ENCODE measurements at places on chromosomes 11 and 22.

DNA sequence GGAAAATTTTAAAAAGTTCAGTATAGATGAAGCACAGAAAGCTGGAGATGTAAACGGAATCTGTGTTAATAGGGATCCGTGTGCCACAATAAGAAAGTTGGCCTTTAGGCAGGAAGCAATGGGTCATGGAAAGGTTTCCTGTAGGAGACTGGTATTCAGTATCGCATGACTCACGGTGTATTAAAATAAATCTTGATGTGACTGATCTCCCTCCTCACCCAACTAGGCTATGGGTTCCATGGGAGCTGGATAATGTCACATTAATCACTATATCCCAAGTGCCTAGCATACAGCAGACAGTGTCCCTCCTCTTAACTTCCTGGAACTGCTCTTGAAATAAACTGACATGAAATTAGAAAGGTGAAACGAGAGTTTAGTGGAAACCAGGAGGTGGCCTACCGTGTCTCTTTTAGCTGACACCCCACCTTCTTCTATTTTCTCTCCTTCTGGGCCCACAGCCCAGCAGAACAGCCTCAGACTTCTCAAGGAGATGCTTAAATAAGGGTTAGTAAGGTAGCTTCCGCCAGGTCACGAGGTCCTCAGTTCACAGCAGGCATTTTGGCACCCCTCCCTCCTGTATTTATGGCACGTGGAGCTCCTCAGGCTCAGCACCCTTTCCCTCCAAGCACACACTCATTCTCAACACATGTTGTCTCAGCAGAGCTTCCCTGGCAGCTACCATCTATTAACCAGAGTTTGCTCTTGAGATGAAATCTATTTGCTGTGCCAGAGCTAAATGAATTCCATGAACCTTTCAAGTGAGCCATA is 118.8 kb downstream of the NXPE2 start:
- DNase-seq: no peak

DNA sequence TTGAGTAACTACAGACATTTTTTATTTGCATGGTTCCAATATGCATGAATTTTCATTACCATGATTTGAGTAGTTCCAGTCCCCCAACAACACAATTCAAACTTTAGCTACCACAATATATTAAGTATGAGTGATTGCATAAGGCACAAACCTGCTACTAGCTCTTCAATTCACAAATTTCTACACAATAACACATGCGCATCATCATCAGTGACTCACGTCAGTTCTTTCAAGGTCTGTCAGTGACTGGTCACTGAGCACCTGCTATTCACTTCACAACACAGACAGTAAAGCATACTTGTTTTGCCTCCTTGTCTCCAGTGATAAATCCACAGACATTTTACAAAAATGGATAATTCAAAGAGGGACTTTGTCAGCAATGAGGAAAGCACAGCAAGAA is 435.1 kb upstream of the CCDC90B start:
- no peak for DNase-seq

- no peak for DNase-seq
Measured at GRCh38 chr11:113001709-113002108, 40.5 kb downstream of the NCAM1 start.

GRCh38 chr11:35167426-35167954 is 28.5 kb downstream of the CD44 start:
- DNase-seq: no peak

GRCh38 chr22:17862646-17863181 is 88.4 kb upstream of the BID start:
- DNase-seq: no peak

DNA sequence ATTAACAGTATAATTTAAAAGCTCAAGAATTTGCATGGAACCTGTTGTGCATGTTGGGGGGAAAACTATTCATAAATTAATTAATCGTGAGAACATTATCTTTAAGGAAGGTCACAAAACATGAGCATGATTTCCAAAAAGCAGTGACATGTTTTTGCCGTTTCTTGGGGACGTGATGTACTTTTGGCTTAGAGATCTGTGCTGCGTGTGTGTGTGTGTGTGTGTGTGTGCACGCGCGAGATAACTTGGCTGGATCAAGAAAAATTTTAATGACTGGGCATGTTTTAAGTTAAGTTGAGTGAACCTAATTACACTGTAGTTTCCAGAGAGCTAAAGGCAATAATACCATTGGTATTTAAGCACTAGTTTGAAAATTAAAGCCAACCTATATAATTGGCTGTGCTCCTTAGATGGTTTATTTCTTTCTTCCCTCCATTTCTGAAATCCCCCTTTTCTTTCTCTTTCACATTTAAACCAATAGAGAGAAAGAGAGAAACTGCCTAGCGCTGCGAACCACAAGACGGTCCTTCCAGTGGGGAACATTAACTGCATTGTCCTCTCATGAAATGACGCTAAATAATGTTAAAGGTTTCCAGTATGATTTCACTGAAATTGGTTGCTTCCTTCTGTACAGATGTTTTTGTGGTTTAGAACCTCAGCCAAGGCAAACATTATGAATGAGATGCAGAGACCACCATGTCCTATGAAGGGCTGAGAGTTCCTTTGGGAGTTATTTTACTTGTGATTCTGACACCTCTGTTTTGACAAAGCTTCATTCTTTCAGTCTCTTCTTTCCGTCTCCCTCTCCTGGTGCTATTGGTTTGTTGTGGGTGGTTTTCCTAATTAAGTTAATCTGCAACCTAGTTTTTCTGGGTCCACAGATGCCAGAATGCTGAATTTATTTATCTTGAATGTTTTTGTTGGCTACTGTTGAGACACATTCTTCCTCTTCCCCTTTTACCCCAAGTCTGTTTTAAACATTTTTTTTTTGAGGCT is 51.7 kb downstream of the ZBTB16 start:
- no peak for DNase-seq

DNA sequence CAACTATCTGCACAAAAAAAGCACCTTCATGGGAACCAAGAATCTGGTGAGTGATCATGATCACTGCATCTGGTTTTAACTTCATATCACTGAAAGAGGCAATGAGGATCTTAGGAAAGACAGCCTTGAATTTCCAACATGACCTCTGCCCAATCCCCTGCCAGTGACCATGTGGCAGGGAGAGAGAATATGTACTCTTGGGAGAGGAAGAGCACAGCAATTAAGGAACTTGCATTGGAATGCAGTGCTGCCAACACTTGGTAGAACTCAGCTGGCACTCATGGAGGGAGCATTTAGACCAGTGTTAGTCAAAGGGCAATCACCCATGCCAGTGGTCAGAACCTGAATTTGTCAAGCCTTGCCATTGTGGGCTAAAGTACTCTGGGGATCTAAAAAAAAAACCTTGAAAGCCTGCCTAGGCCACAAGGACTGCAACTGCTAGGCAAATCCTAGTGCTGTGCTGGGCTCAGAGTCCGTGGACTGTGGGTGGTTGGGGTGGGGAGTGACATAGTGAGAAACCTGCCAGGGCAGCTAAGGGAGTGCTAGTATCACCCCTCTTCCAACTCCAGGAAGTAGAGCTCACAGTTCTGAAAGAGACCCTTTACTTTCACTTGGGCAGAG is 23.1 kb downstream of the JRKL start:
- no peak for DNase-seq

DNA sequence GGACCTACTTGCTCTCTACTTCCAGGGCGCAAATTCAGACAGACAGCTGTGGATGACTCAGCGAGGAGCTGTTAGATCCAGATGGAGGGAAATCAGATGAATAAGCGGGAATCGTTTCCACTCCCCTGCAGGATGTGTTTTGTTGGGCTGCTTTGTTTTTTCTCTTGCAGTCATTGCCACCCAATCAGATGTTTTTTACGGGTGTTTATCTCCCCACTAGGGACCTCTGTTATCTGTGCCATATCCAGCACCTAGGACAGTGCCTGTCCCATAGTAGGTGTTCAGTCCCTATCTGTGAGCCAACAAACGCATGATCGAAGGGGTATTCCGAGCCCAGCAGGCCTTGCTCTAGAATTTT is 51.1 kb upstream of the PARVG start:
- DNase-seq: peak; percentile 5

GRCh38 chr22:37427135-37427710 is at the start of gene ELFN2:
Gene ELFN2 (minus strand): TSS chr22:37427479. CDS start chr22:37375534, 51,945 bp downstream.
- no peak for DNase-seq

DNA sequence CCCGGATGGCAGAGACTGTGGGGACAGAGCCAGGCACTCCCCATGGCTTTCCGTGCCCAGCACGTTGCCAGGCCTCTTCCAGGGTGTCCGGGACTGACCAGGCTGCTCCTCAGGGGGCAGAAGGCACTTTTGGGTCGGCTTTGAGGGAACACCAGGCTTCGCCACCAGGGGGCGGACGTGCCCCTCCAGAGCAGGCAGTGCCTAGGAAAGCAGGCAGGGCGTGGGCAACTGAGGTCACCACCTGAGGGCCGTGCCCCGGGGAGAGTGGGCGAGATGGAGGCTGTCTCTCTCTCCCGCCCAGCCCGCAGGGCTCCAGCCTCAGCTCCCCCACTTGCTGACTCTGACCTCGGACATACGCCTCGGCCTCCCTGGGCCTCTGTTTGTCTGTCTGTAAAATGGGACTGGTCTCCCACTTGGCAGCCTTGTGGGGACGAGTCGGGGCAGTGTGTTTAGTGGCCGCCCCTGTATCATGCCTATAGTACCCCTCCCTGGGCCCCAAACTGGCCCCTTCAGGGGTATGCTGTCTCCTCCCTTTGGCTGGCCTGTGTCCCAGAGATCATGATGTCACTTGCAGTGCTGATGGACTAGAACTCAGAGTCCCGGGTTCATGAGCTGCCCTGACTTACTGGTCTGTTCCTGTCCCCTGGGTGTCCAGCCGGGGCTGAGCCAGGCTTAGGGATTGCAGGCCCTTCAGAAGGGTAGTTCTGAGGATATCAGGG is 4.4 kb upstream of the PRR5 start:
- peak; percentile 29 for DNase-seq

DNA sequence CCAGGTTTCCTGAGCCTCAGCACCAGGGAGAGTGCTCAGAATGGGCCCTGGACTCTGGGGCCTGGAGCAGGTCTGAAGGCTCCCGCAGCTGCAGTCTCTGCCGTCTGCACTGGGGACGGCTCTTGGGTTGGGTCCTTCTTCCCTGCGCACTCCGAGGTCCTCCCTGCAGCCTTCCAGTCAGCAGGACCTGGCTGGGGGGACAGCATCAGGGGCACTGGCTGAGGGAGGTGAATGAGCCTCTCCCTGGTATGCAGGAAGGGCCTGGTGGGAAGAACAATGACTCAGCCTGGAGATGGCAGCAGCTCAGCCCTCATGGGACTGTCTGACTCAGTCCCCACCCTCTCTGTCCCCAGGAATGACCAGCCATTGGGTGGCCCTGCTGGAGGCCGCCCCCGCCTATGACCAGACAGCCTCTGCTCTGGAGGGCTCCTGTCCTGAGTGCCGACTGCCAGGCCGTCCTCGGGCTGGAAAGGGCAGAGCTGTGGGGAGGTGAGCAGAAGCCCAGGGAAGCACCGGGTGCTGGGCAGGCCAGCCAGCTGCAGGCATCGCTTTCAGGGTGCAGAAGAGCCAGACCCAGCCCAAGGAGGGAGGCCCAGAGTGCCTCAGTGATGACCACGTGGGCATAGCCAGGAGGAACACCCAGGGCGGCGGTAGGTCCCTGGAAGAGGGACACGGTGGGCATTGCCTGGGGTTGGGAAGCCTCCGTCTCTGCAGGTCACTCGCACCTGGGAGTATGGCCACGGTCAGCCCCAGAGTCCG is 455.0 kb downstream of the BRD1 start:
- DNase-seq: no peak

DNA sequence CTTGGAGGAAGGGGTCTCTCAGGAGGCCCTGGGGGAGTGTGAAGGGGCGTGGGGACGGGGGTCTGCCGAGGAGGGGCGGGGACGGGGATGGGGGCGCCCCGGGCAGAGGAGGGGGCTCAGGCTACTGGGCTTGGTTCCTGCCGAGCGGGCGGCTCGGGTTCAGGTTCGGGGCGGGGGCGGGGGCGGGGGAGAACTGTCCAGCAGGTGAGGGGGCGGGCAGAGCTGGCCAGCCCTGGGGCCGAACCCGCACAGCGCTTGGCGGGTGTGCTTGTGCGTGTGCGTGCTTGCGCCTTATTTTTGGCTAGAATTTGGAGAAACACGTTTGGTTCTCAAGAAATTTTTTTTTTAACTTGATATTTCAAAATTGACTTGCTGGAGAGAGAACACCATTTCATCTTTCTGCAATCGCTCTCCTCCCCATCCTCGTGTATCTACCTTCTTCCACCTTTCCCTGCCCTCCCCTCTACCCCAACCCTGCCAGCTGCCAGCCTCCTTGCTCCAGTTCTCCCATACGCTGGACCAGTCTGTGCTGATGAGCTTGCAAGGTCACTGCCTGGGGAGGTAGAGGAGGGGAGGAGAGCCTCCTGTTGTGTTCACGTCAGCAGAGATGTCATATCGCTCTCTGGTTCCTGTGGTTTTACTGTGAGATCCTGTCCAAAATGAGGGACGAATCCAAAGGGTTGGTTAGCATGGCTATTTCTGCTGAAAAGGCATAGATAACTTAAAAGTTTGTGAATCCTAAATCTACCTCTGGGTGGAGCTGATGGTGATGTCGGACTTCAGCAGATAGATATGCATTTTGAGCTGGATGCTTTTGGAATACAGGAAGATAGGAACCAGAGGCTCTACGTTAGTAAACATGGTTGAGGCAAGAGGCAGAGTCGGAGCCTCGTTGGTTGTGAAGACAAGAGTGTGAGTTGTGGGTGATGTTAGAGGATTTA is 668 bp downstream of the MADD start:
- no peak for DNase-seq

DNA sequence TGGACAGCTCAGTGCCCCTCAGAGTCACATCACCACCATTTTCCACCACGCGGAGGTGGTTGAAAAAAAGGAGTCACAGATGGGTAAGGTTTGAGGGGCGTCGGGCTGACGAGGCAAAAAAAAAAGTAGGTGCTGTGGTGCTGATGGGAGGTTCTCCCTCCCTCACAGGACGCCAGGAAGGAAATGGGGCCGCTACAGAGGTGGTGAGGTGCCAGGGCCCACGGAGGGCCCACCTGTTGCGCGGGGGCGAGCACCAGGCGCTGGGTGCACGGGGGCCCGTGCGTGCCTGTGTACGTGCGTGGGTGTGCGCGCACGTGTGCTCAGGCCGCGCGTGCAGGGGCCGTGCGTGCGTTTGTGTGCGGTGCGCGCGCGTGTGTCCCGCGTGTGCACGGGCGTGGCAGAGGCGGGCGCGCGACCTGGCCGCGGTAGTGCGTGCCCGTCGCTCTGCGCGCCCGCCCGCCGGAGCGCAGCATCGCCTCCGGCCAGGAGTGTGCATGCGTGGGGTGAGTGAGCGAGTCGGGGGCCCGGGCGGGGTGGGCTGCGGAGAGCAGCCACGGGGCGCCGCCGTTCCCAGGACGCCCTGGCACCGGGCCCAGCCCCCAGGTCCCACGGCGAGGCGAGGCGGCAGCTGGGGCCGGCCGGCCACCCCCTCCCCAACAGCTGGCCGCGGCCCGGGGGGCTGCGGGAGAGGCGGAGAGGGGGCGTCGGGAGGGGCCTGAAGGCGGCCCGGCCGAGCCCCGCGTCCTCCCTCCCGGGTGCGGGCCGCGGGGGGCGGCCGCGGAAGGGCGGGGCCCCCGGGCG is 2.8 kb downstream of the PDGFB start:
- no peak for DNase-seq
